Activated CD4-positive, alpha-beta T cell treated with anti-CD3 and anti-CD28 coated beads, Interleukin-2, amount 50 U/mL, for 48 hours (primary cell): ENCODE measurements at places on chromosomes 3 and 15.

GRCh38 chr3:61960976-61961375 lies 399.6 kb downstream of the PTPRG start:
- no peak for DNase-seq

DNA sequence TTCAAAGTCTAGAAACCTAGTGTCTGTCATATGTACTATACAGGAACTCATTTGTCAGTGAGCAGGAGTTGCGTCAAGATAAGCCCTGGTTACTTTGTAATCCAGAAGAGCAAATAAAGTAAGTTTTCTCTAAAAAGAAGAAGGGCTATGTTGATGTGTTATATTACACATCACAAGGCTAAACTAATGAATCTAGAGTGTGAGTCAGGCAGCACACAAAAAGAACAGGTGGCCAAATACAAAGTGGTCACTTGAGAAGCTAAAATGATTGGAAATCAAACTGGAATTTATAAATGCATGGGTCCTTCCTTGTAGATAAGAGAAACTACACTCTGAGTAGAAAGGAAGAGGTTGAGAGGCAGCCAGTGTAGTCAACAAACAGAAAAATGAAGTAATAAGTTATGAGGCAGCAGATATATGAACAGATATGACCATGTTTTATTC lies 771.6 kb downstream of the DIPK2A start:
- no peak for DNase-seq

GRCh38 chr15:78878356-78878755 lies 5.7 kb downstream of the MORF4L1 start:
- DNase-seq, result no peak

DNA sequence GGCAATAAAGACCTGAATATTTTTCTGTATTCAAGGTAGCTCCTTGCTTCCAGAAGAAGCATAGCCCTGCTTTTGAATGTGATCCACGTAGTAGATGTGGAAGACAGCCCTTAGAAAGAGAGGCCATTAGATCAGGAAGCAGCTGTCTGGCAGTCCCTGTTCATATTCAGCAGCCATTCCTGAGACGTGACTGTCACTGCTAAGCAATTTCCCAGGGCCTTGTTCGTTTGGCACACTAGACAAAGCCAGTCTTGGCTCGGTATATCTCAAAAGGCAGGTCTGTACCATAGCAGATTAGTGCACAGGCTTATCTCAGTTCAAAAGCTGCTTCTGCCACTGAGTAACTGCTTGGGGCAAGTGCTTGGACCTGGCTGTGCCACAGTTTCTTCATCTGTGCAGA lies 287.8 kb upstream of the MCTP2 start:
- DNase-seq, result no peak

GRCh38 chr15:95875121-95875643 lies 455.3 kb upstream of the NR2F2 start:
- DNase-seq, result no peak

- no peak for DNase-seq
These were observed 1.9 kb downstream of the NEIL1 start for GRCh38 chr15:75348562-75349350.

DNA sequence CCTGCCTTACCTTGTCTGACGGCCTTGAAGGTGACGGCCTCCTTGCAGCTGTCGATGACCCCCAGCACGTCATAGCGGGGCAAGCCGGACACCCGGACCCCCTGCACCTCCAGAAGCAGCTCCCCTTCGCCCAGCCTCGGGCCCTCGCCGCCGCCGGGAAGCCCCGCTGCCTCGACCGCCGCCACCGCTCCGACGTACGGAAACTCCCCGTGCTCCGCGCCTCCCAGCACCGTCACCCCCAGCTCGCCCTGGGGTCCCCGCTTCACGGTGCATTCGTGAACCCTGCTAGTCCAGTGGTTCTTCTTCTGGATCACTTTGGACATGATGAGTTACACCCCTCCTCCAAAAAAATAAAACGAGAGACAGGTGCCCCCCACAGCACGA lies 740 bp downstream of the MAGI1 start:
- no peak for DNase-seq

DNA sequence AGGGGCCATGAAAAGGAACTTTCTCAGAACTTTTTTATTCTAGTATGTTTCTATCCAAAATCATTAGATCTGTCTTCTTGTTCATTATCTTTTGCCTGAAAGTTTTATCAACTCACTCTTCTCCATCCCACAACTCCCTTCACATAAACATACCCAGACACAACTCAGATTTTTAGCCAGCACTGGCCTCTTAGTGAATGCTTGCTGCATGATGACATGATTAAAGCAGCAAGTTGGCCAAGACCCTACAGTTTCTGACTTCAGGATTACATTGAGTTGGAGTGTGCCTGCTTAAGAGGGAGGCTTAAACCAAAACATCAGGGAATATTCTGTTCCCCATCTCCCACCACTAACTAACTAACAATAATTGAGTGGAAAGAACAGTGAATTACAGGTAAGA lies 38.1 kb downstream of the PLSCR2 start:
- no peak for DNase-seq

DNA sequence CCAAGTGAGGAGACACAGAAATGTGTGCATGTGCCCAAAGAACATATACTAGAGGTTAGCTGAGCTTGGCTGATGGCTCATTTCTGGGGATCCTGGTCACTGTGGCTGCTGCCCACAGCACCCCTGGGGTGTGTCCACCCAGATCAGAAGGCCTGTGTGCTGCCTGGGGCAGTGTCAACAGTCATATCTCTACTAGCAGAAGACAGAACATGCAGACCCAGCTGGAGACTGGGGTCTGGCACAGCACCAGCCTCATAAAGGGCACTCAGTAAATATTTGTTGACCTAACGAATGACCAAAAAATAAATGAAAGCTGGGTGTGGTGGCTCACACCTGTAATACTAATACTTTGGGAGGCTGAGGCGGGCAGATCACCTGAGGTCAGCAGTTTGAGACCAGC lies 16.4 kb downstream of the CHRNA3 start:
- DNase-seq, result no peak

DNA sequence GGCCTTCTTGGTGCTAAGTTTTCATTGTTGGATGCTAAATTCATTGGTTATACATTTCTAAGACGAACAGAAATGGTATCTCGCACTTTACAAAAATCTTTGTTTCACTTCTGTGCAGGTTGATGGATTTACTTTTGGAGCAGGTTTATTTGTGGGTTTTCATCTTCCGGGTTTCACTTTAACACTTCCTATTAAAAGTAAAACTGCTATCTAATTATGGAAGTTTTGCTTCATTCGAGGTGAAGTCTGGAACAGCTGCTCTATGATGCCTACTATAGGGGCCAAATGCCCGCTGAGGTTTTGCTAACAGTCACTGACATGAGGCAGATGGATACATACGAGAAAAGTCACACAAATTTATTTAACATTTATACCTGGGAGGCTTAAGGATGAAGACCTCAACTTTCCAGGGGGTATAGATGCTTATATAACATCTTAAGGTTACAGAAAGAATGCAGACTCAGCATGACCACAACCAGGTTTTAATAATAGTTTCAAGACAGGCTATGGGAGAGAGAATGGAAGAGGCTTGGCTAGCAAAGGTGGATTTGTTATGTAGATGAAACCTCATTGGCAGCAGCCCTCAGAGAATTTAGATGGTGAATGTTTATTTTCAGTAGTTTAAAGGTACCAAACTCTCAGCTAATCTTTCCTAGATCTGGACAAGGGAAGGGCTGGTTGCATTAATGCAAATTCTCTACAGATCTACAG lies 54.2 kb downstream of the OSTN start:
- no peak for DNase-seq

DNA sequence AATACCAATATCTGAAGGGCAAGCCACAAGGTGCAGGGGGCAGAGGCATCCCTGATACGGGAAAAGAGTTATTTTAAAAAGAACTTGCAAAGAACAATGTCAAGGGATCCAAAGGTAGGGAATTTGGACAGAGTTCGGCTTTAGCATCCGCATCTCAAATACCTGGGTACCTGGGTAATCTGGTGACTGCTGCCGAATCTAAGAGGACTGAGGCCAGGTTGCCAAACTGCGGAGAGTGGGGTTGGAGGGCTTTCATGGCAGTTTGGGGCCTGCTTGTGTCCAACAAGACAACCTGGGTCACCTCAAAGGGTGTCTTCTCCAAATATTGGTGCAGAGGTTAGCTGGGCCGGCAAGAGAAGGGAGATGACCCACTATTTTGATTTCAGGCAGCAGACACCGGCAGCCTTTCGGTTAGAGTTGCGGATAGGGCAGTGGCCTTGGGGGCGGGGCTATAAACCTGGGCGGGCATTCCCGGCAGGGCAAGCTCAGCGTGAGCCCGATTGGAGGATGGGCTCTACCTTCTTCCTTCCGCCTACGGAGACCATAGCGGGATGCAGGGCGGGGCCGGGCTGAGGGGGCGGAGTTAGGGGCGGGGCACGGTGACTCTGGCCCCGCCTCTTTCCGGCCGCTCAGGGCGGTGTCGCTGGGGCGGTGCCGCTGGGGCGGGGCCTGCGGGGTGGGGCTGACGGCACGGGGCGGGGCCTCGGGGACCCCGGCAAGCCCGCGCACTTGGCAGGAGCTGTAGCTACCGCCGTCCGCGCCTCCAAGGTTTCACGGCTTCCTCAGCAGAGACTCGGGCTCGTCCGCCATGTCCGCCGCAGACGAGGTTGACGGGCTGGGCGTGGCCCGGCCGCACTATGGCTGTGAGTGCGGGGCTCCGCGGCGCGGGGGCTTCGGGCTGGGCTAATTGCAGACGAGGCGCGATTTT lies at the start of gene IQGAP1:
Gene IQGAP1, plus strand, starts transcription at position 709 of the 928 bp plus-strand sequence. Its CDS starts 100 bp downstream, at position 809.
- DNase-seq, result peak; percentile 99

- no peak for DNase-seq
These were observed 114.4 kb downstream of the NTRK3 start for GRCh38 chr15:88142121-88142520.

GRCh38 chr3:113170771-113171170 lies 40.6 kb upstream of the BOC start:
- DNase-seq, result no peak

DNA sequence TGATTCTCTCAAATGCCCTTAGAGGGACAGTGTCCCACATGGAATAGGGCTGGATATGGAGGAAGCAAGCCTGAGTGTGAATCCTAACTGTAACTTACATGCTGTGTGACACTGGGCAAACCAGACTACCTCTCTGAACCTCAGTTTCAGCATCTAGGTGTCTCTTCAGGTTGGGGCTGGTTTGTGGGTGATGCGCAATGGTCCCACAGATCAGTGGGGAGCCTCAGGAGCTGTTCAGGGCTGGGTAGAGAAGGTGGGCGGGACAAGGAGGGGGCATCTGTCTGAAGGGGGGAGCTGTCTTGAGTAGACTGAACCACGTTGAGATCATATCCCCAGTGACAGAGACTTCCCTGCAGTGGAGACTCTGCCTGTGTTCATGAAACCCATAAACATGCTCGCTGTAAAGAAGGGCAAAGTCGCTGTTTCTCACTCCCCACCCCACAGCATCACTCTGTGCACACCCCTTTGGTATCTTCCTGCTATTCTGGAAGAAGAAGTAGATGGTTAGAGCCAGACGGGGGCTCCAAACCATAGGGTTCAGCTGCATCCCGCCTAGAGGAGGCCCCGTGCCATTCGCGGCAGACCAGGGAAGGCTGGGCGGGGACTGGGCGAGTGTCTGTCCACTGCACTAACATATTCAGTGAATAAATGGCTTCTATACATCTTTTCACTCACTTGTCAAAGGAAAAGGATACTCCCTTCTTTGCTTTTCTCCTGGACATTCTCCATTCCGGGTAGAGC lies 28.4 kb downstream of the SRPRB start:
- no peak for DNase-seq

DNA sequence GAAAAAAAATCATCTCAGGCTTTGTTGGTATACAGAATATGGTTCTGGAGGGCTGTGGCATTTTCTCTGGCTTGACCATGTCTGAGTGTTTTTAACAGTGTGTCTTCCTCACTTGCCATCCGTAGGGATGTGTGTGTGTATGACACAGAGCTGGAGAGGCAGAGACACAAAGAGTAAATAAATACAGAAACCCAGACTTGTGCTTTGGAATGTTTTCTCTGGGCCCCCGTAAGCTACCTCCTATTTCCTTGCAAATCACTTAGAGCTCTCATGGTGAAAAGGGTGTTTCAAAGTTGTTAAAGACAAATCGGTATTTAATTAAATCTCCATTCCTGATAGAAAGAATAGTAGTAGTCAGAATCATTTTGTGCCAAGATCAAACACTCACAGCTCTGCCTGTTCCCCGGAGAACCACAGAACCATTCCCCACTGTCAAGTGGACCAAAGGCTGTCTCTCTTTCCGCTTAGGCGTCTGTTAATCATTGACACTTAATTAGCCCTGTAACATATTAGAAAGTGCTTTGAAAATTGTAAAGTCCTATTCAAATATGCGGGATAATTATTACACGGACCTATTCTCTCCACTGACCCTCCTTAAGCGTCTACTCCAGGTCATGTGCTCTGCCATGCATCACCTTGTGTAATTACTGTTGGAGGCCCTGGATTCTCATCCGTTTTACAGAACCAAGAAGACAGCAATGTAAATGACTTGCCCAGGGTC lies 313.6 kb upstream of the TLE3 start:
- DNase-seq, result no peak

GRCh38 chr15:40069178-40070165 lies 30.5 kb upstream of the SRP14 start:
- DNase-seq, result no peak

DNA sequence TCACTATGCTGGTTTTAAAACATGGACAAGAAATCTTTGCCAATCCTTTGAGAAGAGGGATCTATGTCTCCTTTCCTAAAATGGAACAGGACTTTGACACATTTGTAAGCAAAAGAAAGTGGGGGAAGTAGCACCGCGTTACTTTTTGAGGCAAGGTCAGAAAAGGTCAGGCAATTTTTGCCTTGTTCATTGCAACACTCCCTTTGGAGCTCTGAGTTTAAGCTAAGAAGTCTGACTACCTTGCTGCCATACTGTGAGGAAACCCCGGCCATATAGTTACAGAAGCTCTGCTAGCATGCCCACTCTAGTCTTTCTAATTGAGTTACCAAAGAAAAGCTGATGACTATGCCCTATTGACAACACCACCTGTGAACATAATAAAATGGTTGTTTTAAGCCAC lies 1.4 kb downstream of the FAM227B start:
- DNase-seq, result no peak
